Regular cardiac myocyte (primary cell): ENCODE measurements at places on chromosomes 4 and X. TPM values are rescaled to one million over a fixed set of nuclear protein-coding genes. Genes with fewer than 3 reads are reported as not detected.

HELT gene
- total RNA-seq: not detected in 2 replicates

TMEM164 gene
- 13.2 and 16.7 TPM in 2 replicates for total RNA-seq

FGF5 gene
- 11.0 and 23.8 TPM in 2 replicates for total RNA-seq

ADH7 gene
- not detected in 2 replicates for total RNA-seq

IL2RG gene
- not detected in 2 replicates for total RNA-seq
